Natural killer cell (primary cell): ENCODE measurements at places on chromosomes 16 and 17. TPM values are rescaled to one million over a fixed set of nuclear protein-coding genes. Genes with fewer than 3 reads are reported as not detected.

Gene ZSCAN10
- 0.65 TPM for total RNA-seq

Gene CACNG5
- total RNA-seq, result not detected

Gene C1QTNF8
- not detected for total RNA-seq

Gene TBX6
- 1.1 TPM for total RNA-seq

Gene TOX3
- not detected for total RNA-seq

Gene GPR139
- not detected for total RNA-seq

Gene ABAT
- 11.3 TPM for total RNA-seq

Gene MAP2K6
- 11.8 TPM for total RNA-seq

Gene MAPT
- total RNA-seq, result 0.14 TPM

Gene MT1H
- not detected for total RNA-seq

Gene ARHGAP27
- 125 TPM for total RNA-seq

Gene DYNLRB2
- total RNA-seq, result not detected

Gene LGALS9
- total RNA-seq, result 102 TPM

Gene CD300H
- 9.3 TPM for total RNA-seq

Gene CALB2
- total RNA-seq, result not detected

Gene TSPAN10
- total RNA-seq, result 0.24 TPM

Gene PRSS21
- 6.6 TPM for total RNA-seq

Gene VTN
- total RNA-seq, result not detected

Gene CCL4L2
- 31.2 TPM for total RNA-seq

Gene TEX14
- total RNA-seq, result 0.89 TPM

Gene DHX38
- 120 TPM for total RNA-seq

Gene SLC6A2
- not detected for total RNA-seq

Gene QPRT
- 2.5 TPM for total RNA-seq

Gene METTL9
- 110 TPM for total RNA-seq

Gene PLXDC1
- 53.6 TPM for total RNA-seq

Gene HCRT
- not detected for total RNA-seq

Gene FZD2
- total RNA-seq, result 0.55 TPM

Gene C17orf113
- total RNA-seq, result 0.28 TPM

Gene ABCC6
- total RNA-seq, result 0.25 TPM

Gene KRTAP17-1
- not detected for total RNA-seq

Gene SLC5A11
- total RNA-seq, result 0.40 TPM

Gene NPIPB9
- total RNA-seq, result 13.7 TPM

Gene PRSS27
- 1.2 TPM for total RNA-seq

Gene AIPL1
- total RNA-seq, result not detected

Gene USP43
- total RNA-seq, result 4.2 TPM

Gene MYH11
- total RNA-seq, result not detected

Gene CHST5
- not detected for total RNA-seq

Gene CCL2
- total RNA-seq, result not detected

Gene MRC2
- total RNA-seq, result 0.50 TPM

Gene C16orf92
- total RNA-seq, result not detected

Gene CLDN9
- 0.34 TPM for total RNA-seq

Gene CA5A
- not detected for total RNA-seq

Gene XAF1
- 97.4 TPM for total RNA-seq

Gene TEKT1
- not detected for total RNA-seq

Gene HBA2
- 9.9 TPM for total RNA-seq

Gene APOBR
- 64.9 TPM for total RNA-seq

Gene WNT3
- 0.30 TPM for total RNA-seq

Gene TNFRSF17
- 6.6 TPM for total RNA-seq

Gene CDRT15
- total RNA-seq, result not detected
